ENCODE measurements at places on chromosomes 5 and 9.

- DNase-seq, result no peak
These were observed 216.0 kb downstream of the ADAMTSL1 start for GRCh38 chr9:18689921-18690320.

GRCh38 chr9:16883586-16883985 lies 13.1 kb upstream of the BNC2 start:
- DNase-seq, result no peak

DNA sequence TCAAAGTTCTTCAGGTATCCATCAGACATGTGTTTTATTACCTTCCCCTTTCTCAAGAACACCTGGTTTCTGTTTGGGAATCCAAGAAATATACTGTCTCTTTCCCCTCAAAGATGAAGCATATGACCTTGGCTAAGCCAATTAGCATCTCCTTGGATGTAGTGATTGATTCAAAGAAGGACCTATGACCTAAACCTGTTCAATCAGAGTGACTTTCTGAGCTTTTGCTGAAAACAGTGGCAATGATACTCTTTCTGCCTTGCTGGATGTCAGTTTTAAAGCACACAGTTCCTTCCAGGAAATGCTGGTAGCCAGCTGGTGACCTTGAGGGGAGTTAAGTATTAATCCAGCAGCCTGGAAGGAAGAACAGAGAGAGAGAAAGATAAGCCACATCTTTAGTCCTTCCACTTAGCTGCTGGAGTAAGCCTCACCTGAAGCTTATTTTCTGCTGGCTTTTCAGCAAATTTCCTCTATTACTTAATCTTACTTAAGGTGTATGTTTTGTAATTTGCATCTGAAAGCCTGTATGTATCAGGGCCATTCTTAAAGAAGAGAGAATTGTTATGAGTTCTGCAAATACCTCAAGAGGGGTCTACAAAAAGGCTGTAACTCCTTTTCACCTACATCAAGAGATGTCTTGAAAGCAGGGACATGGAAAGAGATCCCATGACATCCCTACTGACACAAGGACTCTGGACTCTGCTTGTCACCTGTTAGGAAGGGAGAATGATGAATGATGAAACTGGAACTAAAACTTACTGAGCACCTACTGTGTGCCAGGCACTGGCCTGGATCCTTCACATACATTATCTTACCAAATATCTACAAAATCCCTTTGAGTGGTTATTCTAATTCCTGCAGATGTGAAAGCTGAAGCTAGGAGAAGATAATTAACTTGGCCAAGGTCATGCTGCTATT lies 35.2 kb upstream of the PIK3R1 start:
- no peak for DNase-seq

GRCh38 chr5:168612996-168613395 lies 33.8 kb upstream of the PANK3 start:
- no peak for DNase-seq

DNA sequence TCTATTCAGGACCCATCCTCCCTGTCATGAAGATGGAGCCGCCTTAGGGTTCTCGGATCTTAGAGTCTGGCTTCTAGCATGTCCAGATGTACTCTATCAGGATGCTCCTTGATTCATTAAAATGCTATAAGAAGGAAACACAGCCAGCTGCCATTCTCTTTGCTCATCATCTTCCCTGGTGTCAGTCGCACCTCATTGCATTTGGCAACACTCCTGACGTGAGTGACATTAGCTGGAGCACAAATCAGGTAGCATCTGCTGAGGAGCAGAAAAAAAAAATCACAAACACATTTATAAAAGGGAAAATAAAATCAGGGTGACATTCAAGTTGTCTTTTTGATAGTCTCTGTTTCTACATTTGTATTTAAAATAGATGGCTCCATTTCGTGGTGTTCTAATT lies 226.1 kb upstream of the NMUR2 start:
- no peak for DNase-seq

- no peak for DNase-seq
These were observed 122.0 kb downstream of the BOD1 start for GRCh38 chr5:173494446-173494845.

DNA sequence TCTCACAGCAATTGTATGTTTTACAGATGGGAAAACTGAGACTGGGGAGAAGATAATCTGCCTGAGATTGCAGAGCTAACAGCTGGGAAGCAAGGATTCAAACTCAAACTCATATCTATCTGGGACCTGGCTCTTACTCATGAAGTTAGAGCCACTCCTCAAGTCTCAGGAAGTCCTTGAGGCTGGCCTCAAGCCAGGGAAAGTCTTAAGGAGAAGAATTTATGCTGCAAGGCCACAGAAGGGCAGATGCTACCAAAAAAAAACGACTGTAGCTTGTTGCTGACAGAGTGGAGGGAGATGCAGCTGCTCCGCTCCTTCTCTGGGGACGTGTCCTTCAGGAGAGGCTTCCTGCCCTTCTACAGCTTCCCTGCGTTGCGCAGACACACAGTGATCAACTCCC lies 39.8 kb downstream of the BARHL1 start:
- peak; percentile 15 for DNase-seq

DNA sequence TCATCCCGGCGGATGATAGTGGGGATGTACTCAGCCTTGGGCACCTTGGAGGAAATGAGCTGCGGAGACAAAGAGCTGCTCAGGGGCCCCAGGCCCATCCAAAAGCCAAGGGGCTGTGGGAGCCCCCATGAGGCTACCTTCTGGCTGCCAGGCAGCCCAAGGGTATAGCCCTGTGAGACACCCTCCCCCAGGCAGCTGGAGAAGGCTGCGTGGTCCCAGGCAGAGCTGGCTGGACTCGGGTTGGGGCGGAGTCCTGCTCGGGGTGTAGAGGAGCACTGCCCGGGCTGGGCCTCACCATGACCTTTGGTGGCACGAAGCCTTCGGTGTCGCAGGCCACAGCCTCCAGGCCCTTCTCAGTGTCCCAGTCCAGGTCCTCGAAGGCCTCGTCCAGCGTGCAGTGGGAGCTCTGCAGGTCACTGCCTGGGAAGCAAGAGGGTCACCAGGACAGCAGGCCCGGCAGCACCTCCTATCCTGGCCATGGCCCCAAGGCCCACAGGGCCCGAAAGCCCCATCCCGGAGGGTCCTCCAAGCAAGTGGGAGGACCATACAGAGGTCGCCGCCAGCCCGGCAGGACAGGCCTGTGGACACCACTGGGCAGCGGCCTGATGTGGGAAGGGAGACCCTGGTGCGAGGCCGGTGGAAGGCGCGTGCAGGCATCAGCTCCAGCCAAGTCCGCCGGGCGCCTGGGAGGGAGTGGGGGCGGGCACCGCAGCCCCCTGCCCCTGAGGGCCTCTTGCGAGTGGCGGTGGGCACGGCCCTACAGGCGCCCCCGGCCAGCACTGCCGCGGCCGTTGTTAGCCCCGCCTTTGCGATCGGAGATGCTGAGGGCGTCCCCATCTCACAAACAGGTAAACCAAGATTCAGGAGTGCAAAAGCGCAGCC lies 6.1 kb downstream of the NSMF start:
- no peak for DNase-seq

GRCh38 chr5:64838803-64839202 lies 70.1 kb downstream of the CWC27 start:
- no peak for DNase-seq

DNA sequence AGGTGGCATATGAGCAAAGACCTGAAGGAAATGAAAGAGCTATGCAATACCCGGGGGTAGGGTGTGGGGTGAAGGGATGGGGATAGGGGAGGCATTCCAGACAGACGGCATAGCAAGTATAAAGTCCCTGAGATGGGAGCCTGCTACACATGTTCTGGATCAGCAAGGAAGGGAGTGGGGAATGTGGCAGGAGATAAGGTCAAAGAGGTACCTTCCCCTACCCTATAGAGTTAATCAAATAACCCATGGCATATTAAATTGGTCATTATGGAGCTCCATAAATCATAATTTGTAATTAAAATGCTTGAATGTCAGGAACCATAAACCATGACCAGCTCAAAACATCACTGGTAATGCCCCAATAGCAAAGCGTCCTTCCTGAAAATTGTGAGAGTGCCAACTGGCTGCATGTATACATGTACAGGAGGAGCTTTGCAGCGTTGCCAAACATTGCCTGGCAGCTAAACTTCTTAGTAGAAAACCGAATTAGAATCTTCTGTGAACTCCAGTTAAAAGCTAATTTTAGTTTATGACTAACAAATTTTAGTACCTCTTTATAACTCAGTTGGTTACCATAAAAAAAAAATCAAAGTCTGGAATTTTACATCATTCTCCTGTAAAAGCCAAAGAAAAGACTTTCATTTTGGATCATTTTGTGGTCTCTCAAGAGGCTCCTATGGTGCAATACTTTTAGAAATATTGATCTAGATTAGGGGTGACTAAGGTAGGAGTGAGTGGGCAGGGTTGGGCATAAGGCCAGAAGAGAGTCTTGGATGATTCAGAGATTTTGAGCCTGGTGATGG lies 4.7 kb downstream of the DNAI1 start:
- DNase-seq, result peak; percentile 30

DNA sequence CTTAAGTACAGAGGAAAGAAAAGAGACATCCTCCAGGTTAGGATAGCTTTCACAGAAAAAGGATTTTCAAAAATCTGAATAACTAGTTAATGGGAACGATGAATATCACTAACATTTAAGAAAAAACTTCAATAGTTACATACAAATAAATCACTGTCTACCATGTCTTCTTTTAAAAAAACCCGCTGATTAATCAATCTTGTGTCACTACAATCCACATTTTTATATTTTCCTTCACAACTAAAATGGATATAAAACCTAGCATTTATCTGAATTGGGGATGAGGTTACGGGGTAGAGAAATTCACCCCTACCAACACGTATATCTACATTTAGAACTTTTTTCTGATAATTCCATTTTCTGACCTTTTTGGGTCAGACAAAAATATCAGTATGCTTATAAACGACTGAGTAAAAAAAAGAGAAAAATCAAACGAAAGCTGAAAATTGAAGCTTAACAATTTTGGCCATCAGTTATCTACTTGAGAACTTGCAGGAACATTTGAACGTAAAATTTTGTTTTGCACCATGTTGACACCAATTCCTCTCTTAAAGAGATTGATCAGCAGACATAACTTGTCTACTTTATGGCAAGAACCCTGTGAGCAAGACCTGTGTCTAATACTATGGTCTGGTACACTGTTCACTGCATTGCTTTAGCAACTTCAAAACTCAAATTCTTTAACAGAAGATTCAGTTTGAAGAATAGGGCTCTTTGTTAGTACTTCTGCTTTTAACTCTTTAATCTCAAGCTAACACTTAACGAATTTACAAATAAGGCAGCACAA lies 4.8 kb downstream of the NR3C1 start:
- DNase-seq, result no peak

DNA sequence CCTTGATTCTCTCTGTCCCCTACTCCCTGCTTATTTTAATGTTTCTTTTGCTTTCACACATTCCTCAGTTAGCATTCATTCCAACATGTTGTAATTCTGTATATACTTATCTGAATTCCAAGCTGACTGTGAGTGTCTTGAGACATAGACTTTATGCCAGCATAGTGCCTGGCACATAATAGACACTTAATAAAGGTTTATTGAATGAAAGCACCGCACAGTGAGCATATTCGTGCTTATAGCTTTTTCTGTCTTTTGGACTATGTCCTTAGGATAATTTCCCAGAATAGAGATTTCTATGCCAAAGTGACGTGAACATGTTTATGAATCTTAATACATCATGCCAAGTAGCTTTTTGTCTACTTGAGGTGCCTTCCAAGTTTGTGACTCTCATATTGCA lies 174.6 kb downstream of the CD180 start:
- no peak for DNase-seq

DNA sequence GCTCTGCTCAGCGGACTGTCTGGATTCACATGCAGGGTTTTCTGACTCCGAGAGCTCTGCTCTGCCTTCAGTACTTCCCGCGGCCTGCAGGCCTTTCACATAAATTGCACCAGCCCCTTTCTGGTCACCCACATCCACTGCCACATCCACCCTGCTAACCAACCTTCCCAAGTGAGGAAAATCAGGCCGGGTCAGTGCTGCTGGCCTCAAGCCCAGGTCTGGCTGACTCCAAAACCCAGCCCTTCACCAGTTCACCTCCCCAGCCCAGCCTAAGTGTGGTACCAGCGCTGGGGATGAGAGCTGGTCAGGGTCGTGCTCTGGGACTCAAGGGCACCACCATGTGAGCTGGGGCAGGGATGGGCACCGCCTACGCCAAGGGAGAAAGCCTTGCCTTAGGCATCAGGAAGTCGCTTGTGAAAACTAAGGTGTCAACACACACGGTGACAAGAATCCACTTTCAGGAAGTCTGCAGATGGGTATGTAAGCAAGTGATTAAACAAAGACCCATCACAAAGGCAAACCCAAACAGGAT lies 12.3 kb downstream of the LMAN2 start:
- no peak for DNase-seq

DNA sequence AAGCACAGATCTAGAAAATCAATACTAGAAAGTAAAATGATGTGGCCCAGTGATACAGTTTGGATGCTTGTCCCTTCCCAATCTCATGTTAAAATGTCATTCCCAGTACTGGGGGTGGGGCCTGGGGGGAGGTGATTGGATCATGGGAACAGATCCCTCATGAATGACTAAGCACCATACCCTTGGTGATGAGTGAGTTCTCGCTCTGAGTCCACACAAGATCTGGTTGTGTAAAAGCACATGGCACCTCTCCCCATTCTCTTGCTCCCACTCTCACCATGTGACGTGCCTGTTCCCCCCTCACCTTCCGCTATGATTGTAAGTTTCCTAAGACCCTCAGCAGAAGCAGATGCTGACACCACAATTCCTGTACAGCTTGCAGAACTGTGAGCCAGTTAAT lies 234.2 kb upstream of the CDH6 start:
- DNase-seq, result no peak

DNA sequence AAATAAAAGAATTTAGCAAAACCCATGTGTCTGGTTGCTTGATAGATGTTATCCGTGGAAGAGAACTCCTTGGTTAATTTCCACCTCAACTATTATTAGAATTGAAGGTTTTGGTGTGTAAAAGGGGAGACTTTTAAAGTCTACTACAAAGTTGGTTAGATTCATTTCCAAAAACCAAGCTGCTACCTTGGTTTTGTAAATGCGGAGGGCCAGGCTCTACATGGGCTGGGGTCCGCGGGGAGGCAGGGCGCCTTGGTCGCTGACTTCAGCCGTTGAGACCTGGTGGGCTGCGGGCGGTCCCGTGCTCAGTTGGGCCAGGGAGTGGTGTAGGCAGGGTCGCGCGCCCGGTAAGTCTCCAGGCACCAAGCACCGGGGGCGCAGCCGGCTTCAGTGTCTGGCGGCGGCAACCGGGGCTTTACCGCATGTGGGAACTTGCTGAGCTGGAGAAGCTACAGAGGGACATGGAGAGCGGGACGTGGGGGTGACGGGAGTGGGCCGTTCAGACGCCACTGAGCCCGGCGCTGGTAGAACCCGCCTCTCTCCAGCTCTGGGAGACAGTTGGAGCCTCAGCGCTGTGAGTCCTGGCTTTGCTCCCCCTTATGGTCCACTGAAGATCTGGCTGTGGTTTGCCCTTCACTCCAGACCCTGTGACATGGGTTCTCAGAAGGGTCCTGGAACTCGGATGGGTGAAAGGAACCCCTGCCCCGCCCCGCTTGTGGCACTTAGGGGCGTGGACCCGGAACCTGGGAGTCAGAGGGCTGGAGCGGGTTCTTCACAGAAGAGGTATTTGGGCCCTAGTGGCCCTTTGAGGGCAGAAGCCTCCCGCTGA lies 11.8 kb downstream of the NR2F1 start:
- no peak for DNase-seq
